Upper lobe of right lung (tissue), 1 donor: ENCODE measurements at places on chromosomes 12 and 14.

DNA sequence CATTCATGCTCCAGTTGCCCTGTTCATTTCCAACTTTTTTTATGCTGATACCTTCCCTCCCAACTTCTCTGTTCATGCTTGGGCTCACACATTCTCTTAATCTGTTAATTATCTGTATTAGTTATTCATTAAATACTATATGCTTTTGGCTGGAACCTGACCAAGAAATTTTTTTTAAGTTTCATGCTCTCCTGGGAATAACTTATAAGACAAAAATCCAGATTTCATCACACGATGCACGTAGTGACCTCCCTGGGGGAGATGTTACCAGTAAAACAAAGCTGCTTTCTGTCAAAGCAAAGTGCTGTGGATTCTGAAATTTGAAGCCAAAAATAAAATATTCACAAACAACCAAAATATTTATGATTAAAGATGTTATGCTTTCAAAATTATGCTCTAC lies 215.0 kb upstream of the USP15 start:
- DNase-seq: no peak

DNA sequence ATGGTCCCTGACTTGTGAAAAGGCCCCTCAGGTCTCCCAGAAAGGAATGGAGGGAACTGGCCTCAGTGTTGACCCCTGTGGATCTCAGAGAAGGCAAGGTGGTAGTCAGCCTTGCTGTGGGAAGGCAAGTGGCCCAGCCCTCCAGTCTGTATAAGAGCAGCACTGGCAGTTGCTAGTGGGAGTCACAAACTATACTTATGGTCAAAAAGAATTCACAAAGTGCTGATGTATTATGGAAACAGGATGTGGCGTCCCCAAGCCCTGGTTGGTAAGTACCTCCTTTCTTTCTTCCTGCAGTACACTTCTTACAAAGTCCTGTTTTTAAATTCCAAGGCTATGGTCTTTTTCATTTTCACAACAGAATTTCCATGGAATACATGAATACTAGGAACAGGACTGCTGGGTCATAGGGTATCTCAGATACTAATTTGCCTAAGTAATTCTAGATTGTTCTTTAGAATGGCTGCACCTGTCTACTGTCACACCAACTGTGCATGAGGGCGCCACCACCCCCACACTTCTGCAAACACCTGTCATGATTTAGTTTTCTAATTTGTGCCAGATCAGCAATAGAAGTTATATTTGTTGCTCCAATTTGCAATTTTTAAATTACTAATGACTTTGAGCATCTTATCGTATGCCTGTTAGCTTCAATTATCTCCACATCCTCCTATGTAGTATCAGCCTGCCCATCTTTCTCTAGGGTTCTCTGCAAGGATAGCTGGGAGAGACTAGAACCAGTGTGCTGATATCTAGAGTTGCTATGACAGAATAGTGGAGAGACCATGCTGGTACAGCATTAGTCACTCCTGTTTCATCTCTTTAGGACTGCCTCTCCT lies 40.7 kb upstream of the TMEM263 start:
- no peak for DNase-seq

DNA sequence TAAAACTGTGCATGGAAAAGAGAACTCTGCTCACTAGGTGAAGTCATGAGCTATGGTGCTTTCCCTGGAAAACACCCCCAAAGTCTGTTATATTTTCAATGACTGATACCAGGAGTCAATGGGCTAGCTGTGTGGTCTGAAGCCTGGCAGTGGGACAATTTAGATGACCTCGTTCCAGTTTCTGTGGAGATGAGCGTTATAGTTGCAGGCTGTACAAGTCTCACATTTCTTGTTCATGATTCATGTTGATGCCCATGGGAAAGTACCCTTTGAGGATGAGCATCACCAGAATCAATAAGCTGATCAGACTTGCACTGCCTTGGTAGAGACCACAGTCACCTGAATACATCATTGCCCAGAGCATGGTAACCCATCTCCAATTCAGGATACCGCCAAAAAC lies 70.7 kb downstream of the NOVA1 start:
- DNase-seq: no peak

- no peak for DNase-seq
Observed at GRCh38 chr12:51622564-51622963, 31.5 kb downstream of the SCN8A start.

- no peak for DNase-seq
Observed at GRCh38 chr12:104469523-104469922, 12.8 kb downstream of the CHST11 start.

GRCh38 chr12:101909646-101910045 lies 32.3 kb downstream of the DRAM1 start:
- no peak for DNase-seq

DNA sequence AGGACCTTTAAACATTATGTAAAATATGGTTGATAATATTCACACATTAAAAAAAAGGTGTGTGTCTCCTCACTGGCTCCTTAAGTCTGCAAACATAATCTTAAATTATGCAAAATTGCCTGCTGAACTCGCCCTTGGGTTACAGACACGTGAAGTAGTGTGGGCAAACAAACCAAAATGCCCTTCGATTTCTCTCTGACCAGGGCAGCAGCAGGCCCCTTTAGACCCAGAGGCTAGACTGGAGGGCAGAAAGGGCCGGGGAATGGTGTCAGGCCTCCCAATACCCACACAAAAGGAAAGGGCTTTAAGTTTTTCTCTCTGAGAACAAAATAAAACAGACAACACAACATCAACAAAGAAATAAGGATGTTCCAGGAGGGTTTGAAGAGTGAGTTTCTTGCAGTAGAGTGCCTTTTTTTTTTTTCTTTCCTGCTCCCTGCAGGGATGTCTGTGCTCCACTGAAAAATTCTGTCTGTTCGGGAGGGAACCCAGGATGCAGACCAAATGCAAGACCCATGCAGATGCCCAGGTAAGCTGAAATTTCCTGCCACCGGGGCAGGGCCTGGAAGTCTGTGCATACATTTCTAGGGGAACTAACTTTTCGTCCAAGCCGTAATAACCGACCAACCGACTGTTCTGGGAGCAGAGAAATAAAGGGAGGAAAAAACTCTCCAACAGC lies 1.7 kb downstream of the TBX3 start:
- no peak for DNase-seq

GRCh38 chr12:102562836-102563425 lies 82.6 kb upstream of the IGF1 start:
- no peak for DNase-seq

DNA sequence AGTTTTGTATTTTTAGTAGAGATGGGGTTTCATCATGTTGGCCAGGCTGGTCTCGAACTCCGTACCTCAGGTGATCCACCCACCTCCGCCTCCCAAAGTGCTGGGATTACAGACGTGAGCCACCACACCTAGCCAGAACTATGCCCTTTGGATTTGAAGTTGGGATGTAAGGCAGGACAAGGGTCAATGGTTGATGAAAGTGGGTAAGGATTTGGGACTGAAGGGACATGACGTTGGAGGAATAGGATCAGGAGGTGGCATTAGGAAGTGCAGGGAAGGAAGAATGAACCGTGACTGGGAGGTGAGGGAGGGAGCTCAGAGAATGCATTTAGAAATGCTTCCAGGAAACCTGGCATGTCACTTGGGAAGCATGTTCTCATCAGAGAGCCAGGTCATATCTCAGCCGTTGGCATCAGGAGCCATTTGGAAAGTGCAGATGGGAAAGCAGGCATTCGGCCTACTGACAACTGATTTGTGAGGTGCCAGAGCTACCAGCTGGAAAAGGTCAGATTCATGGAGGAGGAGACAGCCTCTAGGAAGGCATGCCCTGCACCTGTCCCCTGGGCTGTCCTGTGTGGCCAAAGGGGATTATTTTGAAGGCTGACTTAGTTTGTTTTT lies 2.2 kb downstream of the CRADD start:
- no peak for DNase-seq

GRCh38 chr14:102777711-102778337 lies 575 bp downstream of the TRAF3 start:
- peak; percentile 71 for DNase-seq

DNA sequence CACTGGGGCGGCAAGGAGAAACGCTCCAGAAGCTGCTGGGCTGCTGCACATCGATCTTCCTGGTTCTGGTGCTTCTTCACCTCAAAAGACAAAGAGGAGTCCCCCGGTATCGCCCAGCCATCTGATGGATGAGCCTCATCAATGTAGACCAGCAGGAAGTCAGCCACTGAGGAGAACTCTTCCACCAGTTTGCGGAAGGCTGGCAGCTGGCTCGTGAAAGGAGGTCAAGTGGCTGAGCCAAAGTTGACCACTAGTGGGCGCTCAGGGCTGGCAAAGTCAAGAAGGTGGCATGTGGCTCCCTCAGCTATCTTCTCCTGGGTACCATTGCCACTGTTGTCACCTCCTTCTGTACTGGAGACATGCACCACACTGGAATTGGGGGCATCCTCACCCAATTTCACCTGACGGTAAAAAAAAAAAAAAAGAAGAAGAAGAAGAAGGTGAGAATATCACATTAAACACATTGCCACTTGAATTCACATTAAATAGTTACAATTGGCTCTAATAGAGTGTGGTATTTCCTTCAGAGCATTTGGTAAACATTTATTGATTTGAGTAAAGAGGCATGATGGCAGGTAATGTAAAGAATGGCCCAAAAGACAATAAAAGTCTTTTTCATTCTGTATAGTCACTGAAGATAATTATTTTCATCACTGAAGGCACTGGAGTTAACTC lies 8.3 kb downstream of the DIO2 start:
- DNase-seq: no peak

- peak; percentile 92 for DNase-seq
Observed at GRCh38 chr12:48788854-48789775, at the start of gene ADCY6. Gene ADCY6, minus strand, starts transcription at chr12:48789089. Its CDS starts 5,655 bp downstream, at chr12:48783434.
